ENCODE measurements at places on chromosomes 3 and 15.

GRCh38 chr3:83426300-83426699 is 1532.5 kb upstream of the CADM2 start:
- DNase-seq: no peak

DNA sequence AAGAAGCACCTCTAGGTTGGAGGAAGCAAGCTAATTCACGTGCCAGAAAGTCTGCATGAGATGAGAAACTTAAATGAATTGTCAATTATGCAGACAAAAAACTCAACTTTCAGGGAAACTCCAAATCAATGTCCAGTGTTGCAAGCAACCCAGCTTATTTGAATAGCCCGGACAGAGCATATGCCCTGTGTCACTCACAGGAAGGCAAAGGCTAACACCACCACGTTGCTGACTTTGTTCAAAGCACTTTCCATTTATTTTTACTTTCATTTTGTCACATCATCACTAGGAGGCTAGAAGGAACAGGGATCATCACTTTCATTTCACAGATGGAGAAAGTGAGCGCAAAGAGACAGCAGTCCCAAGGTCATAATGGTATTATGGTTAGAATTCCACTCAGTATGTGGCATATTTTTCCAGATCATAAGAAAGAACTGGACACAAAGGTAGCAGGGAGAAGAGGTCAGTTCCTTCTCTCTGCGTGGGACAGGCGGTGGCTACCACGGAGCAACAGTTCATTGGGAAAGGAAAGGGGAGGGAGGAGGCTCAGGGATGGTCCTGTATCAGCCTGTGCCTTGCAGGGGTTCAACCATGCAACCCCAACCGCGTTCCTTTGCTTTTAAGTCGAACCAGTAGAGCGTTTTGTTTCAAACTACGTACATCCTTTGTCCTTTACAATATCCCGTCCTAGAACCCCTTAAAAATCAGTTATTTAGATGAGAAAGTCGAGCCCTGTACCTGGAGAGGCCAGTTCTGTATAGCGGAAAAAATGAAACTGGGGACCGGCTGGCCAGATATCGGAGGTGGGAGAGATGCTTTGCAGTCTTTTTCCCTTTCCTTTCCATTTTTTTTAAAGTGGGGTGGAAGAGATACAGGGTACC is 1.1 kb downstream of the HEG1 start:
- no peak for DNase-seq

- no peak for DNase-seq
Measured at GRCh38 chr3:150215616-150216015, 192.5 kb upstream of the TSC22D2 start.

DNA sequence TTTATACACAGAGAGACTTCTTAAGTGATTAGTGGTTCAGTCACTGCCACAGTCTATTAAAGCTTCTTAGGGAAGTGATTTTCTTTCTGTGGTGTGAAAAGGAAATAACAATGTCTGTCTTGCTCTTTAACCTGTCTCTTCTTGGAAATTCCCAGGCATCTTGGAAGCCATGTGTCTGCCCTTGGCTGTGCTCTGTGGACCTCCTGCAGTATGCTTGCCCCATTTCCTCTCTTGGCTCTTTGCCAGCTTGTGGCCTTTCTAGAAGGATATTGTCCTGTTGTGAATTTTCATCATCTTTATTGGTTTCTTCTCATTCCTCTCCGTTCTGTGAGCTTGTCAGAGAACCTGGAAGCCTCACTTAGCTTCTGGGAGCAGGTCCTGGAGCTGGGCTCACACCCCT is 338.4 kb upstream of the C2CD4B start:
- no peak for DNase-seq

- DNase-seq: no peak
Measured at GRCh38 chr3:34070831-34071585, 272.6 kb downstream of the PDCD6IP start.

- DNase-seq: no peak
Measured at GRCh38 chr15:35784745-35785144, 238.8 kb upstream of the DPH6 start.

DNA sequence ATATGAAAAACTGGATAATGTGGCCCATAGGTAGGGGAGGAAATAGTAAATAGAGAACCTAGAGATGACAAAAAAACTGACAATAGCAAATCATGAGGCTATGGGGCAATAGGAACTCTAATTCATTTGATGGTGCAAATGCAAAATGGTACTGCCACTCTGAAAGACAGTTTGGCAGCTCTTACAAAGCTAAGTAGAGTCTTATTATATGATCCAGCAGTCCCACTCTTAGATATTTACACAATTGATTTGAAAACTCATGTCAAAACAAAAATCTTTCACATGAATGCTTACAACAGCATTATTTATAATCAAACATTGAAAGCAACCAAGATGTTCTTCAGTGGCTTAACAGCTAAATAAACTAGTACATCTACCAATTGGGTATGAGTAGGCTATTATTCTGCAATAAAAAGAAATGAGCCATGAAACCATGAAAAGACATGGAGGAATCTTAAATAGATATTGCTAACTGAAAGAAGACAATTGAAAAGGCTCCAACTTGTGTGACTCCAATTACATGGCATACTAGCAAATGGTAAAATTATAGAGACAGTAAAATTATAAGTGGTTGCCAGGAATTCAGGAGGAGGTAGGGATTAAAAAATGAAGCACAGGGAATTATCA is 321.8 kb upstream of the STAC start:
- DNase-seq: no peak

- no peak for DNase-seq
Measured at GRCh38 chr15:39587096-39587721, 6.3 kb downstream of the THBS1 start.

DNA sequence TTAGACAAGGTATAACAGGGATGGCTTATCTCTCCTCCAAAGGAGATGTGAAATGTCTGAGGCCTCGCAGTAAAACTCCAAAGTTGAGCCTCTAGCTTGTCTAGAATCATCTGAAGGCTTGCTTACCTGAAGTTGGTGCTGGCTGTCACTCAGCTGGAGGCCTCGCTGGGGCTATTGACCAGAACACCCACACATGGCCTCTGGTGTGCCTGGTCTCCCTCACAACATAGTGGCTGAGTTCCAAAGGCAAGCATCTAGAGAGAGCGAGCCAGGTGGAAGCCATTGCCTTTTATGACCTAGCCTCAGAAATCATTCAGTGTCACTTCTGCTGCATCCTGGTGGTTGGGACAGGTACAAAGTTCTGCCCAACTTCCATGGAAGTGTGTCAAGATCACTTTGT is 17.4 kb upstream of the RNU6-1 start:
- no peak for DNase-seq

DNA sequence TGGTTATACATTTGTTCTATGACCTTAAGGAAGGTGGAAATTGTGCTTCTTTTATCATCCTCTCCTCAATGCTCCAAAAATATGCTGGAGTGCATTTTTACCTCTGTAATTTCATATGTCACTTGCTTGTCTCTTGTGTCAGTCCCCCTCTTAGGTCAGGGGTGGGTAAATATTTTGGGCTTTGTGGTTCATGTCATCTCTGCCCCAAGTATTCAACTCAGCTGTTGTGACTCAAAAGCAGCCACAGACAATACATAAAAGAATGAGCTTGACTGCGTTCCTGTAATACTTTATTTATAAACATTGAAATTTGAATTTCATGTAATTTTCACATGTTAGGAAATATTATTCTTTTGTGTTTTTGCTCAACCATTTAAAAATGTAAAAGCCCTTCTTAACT is 60.4 kb upstream of the SLC24A5 start:
- no peak for DNase-seq

GRCh38 chr15:79169526-79170133 is 79.0 kb upstream of the RASGRF1 start:
- no peak for DNase-seq

DNA sequence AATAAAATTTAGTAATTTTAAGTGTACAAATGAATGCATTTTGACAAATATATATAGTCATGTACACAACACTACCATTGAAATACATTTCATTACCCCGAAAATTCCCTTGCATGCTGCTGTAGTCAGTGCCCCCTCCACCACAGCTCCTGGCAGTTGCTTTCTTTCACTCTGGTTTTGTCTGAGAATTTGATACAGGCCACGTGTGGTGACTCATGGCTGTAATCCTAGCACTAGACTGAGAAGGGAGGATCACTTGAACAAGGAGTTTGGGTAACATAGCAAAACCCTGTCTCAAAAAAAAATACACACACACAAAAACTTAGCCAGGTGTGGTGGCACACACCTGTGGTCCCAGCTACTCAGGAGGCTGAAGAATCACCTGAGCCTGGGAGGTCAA is 65.4 kb downstream of the TFRC start:
- no peak for DNase-seq

DNA sequence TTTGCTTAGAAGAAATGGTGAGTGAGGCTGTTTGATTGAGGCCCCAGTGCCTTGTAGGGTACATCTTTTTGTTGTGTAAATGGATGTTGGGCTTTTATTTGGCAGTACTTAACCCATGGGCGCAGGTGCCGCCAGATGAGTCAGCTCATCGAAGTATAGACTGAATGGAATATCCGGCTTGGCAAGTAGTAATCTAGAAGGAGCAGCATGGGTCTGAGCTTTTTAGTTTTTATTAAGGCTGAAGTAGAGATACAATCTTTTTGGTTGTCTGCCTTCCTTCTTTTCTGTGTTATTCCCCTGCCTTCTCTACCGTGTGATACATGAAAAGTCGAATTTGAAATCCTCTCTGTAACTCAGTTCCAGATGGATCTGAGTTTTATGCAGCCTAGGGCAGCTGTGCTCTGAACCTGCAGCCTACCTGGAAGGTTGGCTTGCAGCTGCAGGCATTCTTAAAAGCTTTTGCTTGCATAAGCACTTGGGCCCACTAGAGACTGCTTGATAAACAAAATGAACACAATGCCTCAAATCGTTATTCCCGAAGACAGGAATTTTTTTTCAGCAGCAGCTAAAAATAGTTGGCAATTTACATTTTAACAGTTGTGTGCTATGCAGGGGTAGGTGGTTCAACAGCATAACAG is 177.5 kb upstream of the CGNL1 start:
- no peak for DNase-seq

DNA sequence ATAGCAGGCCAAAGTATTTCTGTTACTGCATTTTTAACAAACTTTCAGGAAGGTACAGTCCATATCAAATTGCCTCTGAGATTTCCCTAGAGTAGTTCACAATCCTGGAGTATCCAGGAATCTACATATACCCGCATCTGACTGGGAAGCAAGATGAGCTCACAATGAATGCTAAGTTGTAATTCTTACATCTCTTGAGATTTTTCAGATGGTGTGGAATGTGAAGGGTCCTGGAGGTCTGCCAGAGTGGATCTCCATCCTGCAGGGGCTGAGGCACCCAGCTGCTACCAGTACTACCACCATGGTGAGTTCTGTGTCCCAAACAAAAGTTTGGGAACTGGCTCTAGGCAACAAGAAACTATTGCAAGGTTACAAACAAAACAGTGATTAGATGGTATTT is 156.7 kb upstream of the CCDC54 start:
- no peak for DNase-seq

GRCh38 chr3:86382556-86382955 is 608.4 kb downstream of the VGLL3 start:
- DNase-seq: no peak

DNA sequence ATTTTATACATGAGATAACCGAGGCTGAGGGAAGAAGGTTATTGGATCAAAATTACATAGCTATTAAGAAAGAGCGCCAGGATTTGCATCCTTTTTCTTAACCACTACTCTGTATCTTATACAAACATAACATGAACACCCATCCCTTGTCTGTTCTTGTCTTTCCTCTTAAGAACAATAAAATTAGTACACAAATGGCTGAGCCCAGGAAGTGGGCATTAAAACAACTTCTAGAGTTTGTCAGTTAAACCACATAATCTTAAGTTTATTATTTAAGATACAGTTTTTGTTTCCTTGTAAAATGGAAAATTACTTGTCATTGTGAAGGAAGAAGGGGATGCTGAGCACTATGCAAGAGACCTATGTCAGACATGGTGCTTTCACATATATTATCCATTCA is 48.9 kb upstream of the PPIB start:
- no peak for DNase-seq

DNA sequence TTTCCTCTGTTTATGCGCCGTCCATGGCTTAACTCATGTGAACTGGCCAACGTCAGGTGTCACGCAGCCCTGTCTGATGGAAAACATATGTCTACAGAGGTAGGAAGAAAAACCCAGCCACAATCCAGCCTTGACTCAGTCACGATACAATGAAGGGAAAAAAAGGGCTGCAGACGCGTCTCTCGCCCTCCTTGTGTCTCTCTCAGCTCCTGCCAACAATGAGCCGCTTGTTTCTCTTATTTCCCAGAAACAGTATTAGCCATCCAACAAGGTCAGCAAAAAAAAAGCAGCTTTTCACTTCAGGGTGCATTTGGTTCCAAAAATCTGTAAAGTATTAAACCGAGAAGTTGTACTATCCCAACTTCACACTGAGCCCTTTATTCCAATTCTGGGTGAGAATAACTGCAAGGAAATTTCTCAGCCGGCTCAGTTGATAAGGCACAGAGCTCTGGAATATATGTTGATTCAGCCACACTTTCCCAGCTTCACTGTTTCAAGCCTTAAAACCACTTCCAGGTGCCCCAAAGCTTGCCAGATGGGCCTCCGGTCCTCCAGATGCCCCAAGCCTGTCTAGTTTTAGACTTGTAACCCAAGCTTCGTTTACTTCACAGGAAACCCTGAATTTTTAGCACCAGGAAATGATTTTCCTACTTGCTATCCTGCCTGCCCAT is 79.4 kb downstream of the TM4SF4 start:
- DNase-seq: no peak

- no peak for DNase-seq
Measured at GRCh38 chr3:133211449-133211848, 173.3 kb downstream of the TMEM108 start.

- no peak for DNase-seq
Measured at GRCh38 chr3:178206521-178206920, 329.7 kb upstream of the KCNMB2 start.

DNA sequence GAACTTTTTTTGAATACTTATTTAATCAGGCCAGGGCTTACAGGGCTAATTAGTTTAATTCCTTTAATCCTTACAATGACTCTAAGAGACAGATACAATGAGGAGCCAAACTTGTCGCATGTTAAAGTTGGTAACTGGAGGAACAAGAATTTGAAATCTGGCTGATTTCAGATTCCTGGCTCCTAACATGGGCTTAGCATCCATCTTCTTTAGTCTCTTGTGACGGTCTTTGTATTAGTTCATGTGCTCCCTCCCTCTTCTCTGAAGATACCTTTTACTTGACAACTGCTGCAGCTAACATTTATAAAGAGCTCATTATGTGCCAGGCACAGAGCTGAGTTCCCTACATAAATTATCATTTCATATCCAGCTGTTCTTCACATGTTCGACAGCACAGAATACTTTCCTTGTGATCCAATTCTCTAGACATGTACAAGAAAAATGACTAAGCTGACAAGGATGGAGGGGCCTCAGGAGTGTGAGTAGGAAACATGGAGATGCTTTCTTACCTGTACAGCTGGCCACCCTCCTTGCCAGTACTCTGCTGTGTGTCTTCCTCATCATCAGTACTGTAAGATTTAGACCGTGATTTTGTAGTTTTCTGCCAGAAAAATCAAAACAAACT is 206.8 kb upstream of the STRIT1 start:
- no peak for DNase-seq
